ENCODE measurements at places on chromosomes 1 and 21. TPM values are rescaled to one million over a fixed set of nuclear protein-coding genes. Genes with fewer than 3 reads are reported as not detected.

- no peak overlapping the region for H3K27ac ChIP-seq
- DNase-seq, result no peak
- no peak overlapping the region for H3K4me3 ChIP-seq
- no peaks in the 10 kb centered on the region for H3K4me1 ChIP-seq
Measured at GRCh38 chr1:15334995-15335394, 74.7 kb upstream of the EFHD2 start.

DNA sequence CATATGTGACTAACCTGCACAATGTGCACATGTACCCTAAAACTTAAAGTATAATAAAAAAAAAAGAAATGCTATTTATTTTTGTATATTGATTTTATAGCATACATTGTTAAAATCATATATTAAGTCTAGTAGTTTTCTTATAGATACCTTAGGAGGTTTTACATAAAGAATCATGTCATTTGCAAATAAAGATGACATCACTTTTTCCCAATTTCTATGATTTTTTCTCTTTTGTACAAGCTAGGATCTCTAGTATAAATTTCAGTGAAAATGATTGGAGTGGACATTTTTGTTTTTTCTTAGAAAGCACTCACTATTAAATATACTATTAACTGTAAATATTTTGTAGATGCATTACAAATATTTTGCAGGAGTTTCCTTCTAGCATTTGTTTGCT is 20.5 kb upstream of the NTMT2 start:
- no peaks in the 10 kb centered on the region for H3K36me3 ChIP-seq
- no peak overlapping the region for H3K27ac ChIP-seq

- H3K27ac ChIP-seq, result no peak overlapping the region
- no peak for DNase-seq
- no peaks in the 10 kb centered on the region for H3K27me3 ChIP-seq
- H3K4me3 ChIP-seq, result no peak overlapping the region
- no peaks in the 10 kb centered on the region for H3K36me3 ChIP-seq
- H3K4me1 ChIP-seq, result peaks cover 16% of the 10 kb centered on the region
Measured at GRCh38 chr1:94095744-94096469, 25.0 kb downstream of the ABCA4 start.

- no peak for DNase-seq
- no peaks in the 10 kb centered on the region for H3K36me3 ChIP-seq
- H3K4me3 ChIP-seq, result no peak overlapping the region
- H3K27me3 ChIP-seq, result no peaks in the 10 kb centered on the region
- no peaks in the 10 kb centered on the region for H3K4me1 ChIP-seq
Measured at GRCh38 chr1:53143527-53143926, 1.1 kb upstream of the SLC1A7 start.

DNA sequence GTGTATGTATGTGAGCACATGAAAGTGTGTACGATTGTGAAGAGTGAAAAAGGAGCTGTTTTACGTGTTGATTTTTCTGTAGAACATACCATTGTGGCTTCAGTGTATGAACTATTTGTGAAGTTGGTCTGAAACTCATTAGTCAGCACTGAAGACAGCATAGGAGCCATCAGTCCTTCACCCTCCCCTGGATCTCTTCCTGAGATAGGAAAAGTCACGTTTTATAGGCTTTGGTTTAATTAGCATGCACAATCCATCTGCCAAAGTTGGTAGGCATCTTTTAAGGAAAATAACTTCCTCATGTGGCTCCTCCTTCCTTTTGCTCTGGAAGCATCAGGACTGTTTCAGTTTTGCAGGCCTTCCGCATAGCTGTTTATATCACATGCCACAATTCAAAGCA is 1.4 kb upstream of the RABIF start:
- H3K27ac ChIP-seq, result peak overlapping the region; percentile 54
- H3K4me1 ChIP-seq, result peaks cover 25% of the 10 kb centered on the region
- H3K27me3 ChIP-seq, result no peaks in the 10 kb centered on the region

GRCh38 chr1:20401405-20402010 is 84.5 kb downstream of the CAMK2N1 start:
- no peak overlapping the region for H3K27ac ChIP-seq
- peaks cover 62% of the 10 kb centered on the region for H3K27me3 ChIP-seq
- no peak for DNase-seq
- no peak overlapping the region for H3K4me3 ChIP-seq
- H3K36me3 ChIP-seq, result no peaks in the 10 kb centered on the region

GRCh38 chr1:116123837-116124533 is 12.8 kb downstream of the MAB21L3 start:
- H3K27ac ChIP-seq, result no peak overlapping the region
- no peak for DNase-seq
- H3K36me3 ChIP-seq, result no peaks in the 10 kb centered on the region
- no peak overlapping the region for H3K4me3 ChIP-seq
- peaks cover 36% of the 10 kb centered on the region for H3K27me3 ChIP-seq

DNA sequence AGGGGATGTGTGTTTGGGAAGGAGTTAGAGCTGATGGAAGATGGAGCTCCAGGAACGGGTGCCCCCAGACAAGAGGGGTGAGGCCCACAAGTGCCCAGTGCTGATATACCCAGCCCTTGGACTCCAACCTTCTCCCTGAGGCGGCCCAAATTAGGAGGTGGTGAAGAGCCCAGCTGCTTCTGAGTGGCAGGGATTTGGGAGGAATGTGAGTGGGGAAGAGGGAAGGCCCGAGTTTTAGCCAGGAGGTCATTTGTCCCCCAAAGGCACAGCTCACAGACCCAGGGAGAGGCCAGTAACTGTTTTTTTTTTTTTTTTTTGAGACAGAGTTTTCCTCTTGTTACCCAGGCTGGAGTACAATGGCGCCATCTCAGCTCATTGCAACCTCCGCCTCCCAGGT is 1.2 kb upstream of the PADI2 start:
- H3K27ac ChIP-seq, result no peak overlapping the region
- peaks cover 43% of the 10 kb centered on the region for H3K27me3 ChIP-seq
- H3K4me1 ChIP-seq, result peaks cover 4% of the 10 kb centered on the region
- no peak for DNase-seq
- H3K4me3 ChIP-seq, result no peak overlapping the region

GRCh38 chr1:34235594-34235993 is 58.9 kb downstream of the C1orf94 start:
- no peak overlapping the region for H3K27ac ChIP-seq
- H3K36me3 ChIP-seq, result no peaks in the 10 kb centered on the region
- DNase-seq, result no peak
- peaks cover 10% of the 10 kb centered on the region for H3K27me3 ChIP-seq
- no peak overlapping the region for H3K4me3 ChIP-seq
- H3K4me1 ChIP-seq, result no peaks in the 10 kb centered on the region

DNA sequence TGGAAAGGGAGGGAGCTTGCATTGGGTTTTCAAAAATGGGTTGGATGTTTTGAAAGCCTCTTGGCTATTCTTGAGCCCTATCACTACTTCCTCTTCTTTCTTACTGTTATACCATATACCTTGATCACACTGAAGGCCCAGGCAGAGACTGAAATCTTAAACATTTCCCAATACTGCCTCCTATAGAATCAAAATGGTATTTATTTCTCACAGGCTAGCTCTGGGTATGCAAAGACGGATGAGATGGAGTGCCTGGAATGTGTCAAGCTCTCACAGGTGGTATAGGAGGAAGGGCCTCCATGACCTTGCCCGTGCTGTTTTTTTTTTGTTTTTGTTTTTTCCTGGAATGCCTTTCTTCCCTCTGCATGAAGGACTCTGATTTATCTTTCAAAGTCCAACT is 268.4 kb upstream of the USP24 start:
- peaks cover 22% of the 10 kb centered on the region for H3K27me3 ChIP-seq
- no peaks in the 10 kb centered on the region for H3K36me3 ChIP-seq

GRCh38 chr1:56709995-56710394 is 64.9 kb downstream of the PRKAA2 start:
- no peak for DNase-seq
- no peaks in the 10 kb centered on the region for H3K4me1 ChIP-seq
- no peak overlapping the region for H3K27ac ChIP-seq
- H3K36me3 ChIP-seq, result no peaks in the 10 kb centered on the region

- no peak overlapping the region for H3K27ac ChIP-seq
- H3K27me3 ChIP-seq, result no peaks in the 10 kb centered on the region
- no peak for DNase-seq
- H3K36me3 ChIP-seq, result no peaks in the 10 kb centered on the region
- peaks cover 12% of the 10 kb centered on the region for H3K4me1 ChIP-seq
- H3K4me3 ChIP-seq, result no peak overlapping the region
Measured at GRCh38 chr1:83742446-83742845, 256.5 kb downstream of the TTLL7 start.

DNA sequence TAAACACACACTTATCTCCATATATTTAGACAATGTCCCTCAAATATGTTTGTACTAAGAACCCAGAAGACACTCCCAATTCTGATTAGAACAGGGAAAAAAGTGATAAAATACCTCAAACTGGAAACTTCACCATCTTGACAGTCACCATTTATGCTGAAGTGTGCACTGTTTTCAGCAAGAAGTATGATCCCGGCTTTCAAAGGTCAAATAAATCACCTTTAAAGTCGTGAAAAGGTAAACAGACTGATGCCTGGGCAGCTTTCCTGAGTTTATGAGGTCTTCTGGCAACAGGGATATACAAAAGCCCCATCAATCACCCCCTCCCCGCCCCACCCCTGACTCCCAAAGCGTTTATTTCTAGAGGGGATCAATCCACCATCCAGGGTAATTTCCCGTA is 37.9 kb downstream of the HLX start:
- H3K4me3 ChIP-seq, result no peak overlapping the region
- no peaks in the 10 kb centered on the region for H3K4me1 ChIP-seq
- DNase-seq, result no peak
- peaks cover 20% of the 10 kb centered on the region for H3K27me3 ChIP-seq

DNA sequence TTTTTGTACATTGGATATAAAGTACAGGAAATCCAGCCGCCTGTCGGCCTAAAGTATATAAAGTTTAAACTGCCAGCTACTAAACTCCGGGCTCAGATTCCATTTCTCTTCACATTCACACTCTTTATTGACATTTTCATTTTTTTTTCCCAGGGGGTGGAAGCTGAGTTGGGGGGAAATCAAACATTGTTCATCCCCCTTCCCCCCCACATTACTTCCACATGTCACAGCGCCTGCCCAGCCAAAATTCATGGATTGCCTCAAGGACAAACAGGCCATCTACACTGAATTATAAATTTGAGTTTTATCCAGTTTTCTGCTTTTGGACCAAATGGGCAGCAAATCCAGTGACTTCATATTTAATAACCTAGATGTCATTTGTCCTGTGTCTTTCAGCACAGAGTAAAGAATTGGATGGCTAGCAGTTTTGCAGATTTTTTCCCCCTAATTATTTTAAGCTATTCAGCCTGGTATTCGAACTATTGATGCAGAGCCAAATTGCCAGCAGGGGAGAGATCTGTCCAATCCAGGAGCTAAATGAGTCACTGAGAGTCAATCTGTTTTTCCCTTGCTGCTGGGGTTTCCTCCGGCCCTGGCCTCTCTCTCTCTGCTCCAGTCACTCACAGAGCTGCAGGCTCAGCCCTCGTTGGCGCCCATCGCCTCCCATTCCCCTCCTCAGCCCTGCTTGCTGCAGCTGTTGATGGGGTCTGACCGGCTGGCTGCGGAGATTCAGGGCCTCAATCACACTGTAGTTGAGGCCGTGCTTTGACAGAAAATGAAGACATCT is 98.0 kb downstream of the LMO4 start:
- no peak overlapping the region for H3K27ac ChIP-seq
- DNase-seq, result no peak
- H3K4me3 ChIP-seq, result no peak overlapping the region

- H3K4me3 ChIP-seq, result no peak overlapping the region
- peaks cover 2% of the 10 kb centered on the region for H3K36me3 ChIP-seq
- no peaks in the 10 kb centered on the region for H3K4me1 ChIP-seq
- no peaks in the 10 kb centered on the region for H3K27me3 ChIP-seq
- no peak overlapping the region for H3K27ac ChIP-seq
- DNase-seq, result no peak
Measured at GRCh38 chr1:183726825-183727224, 73.7 kb upstream of the APOBEC4 start.

GRCh38 chr21:46393451-46393940 is 65.2 kb upstream of the DIP2A start:
- H3K36me3 ChIP-seq, result peaks cover 21% of the 10 kb centered on the region
- H3K27me3 ChIP-seq, result no peaks in the 10 kb centered on the region
- no peak overlapping the region for H3K4me3 ChIP-seq
- DNase-seq, result no peak
- H3K27ac ChIP-seq, result peak overlapping the region; percentile 42

- H3K4me1 ChIP-seq, result no peaks in the 10 kb centered on the region
- peaks cover 8% of the 10 kb centered on the region for H3K27me3 ChIP-seq
- peak; percentile 42 for DNase-seq
- no peak overlapping the region for H3K4me3 ChIP-seq
Measured at GRCh38 chr1:7539769-7540175, 231.3 kb upstream of the VAMP3 start.

DNA sequence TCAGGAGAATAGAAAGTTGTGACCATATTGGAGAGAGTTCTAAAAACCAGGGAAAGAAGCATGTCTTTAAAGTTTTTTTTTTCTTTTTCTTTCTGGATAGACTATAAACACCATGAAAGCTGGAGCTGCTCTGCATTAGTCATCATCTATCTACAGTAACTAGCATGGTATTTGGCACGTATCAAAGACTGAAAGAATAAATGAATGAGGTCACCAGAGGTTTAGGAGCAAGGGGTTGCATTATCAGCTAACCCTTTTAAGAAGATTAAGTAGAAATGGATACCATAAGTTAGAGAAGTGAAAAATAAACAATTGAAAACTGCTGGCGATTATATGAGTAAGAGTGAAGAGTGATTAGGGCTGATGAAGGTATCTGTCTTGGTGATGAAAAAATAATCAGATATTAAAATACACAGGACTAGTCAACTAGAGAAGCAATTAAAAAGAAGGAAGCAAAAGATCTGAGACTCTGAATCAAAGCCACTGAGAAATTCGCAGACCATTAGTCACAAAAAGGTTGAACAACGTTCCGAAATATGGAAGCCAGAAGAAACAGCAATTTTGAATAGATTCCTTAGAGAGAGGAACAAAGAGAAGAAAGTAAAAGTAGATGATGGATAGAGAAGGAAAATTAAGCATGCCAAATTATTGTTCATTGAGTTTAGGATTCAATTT is 536.4 kb downstream of the DPYD start:
- H3K27ac ChIP-seq, result no peak overlapping the region
- H3K36me3 ChIP-seq, result no peaks in the 10 kb centered on the region
- H3K27me3 ChIP-seq, result no peaks in the 10 kb centered on the region
- no peak overlapping the region for H3K4me3 ChIP-seq
- DNase-seq, result no peak
- peaks cover 7% of the 10 kb centered on the region for H3K4me1 ChIP-seq

GRCh38 chr1:226091461-226091860 is 28.9 kb downstream of the H3-3A start:
- H3K27me3 ChIP-seq, result no peaks in the 10 kb centered on the region
- H3K27ac ChIP-seq, result no peak overlapping the region
- H3K4me1 ChIP-seq, result no peaks in the 10 kb centered on the region
- H3K4me3 ChIP-seq, result no peak overlapping the region
- H3K36me3 ChIP-seq, result no peaks in the 10 kb centered on the region
- DNase-seq, result no peak

The VSIG8 gene
- total RNA-seq, result not detected

The KIF21B gene
- total RNA-seq, result 91.7 TPM

The MNDA gene
- total RNA-seq, result not detected

The KRTAP12-2 gene
- total RNA-seq, result not detected

The HSD3B2 gene
- not detected for total RNA-seq

The KCND3 gene
- total RNA-seq, result not detected

The GBP6 gene
- total RNA-seq, result 2.8 TPM

The SV2A gene
- total RNA-seq, result 14.8 TPM

The PTPRU gene
- 0.83 TPM for total RNA-seq

The RRAGC gene
- 22.1 TPM for total RNA-seq

The LUZP1 gene
- total RNA-seq, result 11.9 TPM

The MANEAL gene
- total RNA-seq, result 2.4 TPM

The RNU1-3 gene
- 1,278 TPM for total RNA-seq

The GSTM3 gene
- 13.3 TPM for total RNA-seq

The FGR gene
- total RNA-seq, result 2.1 TPM

The KIAA0040 gene
- 33.4 TPM for total RNA-seq

The RHD gene
- not detected for total RNA-seq

The FMO5 gene
- total RNA-seq, result 0.82 TPM

The KIRREL1 gene
- not detected for total RNA-seq

The OLIG2 gene
- total RNA-seq, result not detected

The KCNJ15 gene
- total RNA-seq, result 0.07 TPM

Measured in activated T-cell treated with anti-CD3 and anti-CD28 coated beads, Interleukin-2, amount 50 U/mL, for 72 hours (primary cell).